Right cardiac atrium (tissue), 5 donors: ENCODE measurements at places on chromosomes 6 and 20. TPM values are rescaled to one million over a fixed set of nuclear protein-coding genes. Genes with fewer than 3 reads are reported as not detected.

GRCh38 chr6:24576447-24576846, 69.5 kb downstream of the KIAA0319 start:
- DNase-seq: no peak

- DNase-seq: no peak
Measured at GRCh38 chr6:25472306-25472705, 179.7 kb upstream of the SCGN start.

DNA sequence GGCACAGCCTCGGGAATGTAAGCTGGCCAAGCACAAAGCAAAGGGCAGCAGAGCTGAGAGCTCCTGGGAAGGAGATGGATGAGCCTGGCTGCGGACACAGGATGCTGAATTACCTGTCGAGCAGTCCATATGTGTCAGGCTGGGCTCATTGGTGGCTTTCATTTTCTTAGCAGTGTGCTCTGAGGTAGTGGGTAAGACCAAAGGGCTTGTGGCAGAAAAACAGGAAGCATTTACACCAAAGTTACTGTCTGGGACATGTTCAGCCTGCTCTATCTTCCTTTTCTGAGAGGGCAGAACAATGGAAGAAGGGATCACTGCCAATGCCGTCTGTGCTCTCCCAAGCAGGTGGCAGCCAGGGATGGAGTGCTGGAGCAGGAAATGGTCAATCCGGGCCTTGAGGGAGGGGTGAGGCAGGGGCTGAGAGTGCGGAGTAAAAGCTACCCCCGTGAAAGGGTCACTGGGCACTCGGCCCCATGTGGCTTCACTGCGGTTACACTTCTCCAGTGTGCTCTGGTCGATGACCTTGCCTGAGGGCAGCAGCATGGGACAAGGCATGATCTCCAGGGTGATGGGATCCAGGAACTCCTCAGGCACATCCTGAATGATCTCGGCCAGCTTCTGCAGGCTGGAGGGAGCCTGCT, 36.9 kb upstream of the AVP start:
- DNase-seq: no peak

Gene DEFB113
- not detected for total RNA-seq

Gene CLVS2
- not detected for total RNA-seq

Gene C6orf89
- 83.0 TPM for total RNA-seq

Gene DACT2
- total RNA-seq: 2.3 TPM
